ENCODE measurements at places on chromosomes 4 and X.

GRCh38 chrX:130896026-130896425 lies 7.0 kb downstream of the ENOX2 start:
- no peak for DNase-seq

GRCh38 chrX:27008486-27008885 lies 454.7 kb downstream of the PPP4R3C start:
- DNase-seq, result no peak

DNA sequence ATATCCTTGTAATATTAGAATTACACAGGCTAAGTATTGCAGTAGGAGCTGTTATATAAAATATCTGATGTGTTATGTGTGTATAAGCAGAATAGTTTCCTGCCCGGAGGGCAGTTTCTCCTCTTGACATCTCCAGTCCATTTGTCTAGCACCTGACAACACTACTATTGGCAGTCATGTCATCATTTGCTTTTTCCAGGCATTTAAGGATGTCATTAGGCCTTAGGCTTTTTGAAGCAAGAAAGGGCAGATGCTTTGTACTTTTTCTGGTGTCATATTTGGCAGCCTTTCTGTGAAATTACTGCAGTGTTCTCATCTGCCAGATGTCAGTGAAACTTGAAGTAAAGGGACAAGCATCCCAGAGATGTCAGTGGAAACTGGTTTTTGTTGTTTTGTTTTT lies 2017.6 kb upstream of the IGFBP7 start:
- DNase-seq, result no peak

DNA sequence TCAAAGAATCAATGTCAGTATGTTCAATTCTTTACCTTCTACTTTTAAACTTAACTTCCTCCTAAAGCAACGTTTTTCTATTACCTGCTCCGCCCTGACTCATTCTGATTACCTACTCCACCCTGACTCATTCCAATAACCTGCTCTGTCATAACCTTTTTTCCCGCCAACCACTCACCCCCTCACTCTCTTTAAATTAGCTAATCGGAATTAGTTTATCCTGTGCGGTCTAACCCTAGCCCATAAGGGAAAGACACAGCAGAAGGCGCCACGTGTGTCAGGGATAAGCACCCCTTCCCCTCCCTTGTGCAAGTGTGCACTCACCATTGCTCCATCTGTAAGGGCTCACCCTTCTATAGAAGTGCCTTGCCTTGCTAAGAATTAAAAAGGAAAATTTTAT lies 64.4 kb downstream of the EIF4E start:
- no peak for DNase-seq

DNA sequence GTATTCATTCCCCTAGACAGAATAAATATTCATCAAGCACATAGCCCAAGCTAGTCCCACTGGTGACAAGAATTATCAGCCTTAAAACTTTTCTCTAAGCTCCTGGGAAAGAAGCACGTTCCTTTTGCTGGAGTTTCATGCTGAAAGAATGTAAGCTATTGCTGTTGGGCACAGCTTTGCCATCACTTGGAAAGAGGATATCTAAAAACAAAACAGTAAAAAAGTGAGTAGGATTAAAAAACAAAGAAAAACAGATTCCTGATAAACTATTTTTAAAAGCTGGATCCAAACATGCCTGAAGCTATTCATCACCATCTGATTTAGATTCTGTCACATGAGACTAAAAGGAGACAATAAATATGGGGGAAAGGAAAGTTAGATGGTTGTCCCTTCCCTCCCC lies 176.8 kb downstream of the SCFD2 start:
- no peak for DNase-seq

DNA sequence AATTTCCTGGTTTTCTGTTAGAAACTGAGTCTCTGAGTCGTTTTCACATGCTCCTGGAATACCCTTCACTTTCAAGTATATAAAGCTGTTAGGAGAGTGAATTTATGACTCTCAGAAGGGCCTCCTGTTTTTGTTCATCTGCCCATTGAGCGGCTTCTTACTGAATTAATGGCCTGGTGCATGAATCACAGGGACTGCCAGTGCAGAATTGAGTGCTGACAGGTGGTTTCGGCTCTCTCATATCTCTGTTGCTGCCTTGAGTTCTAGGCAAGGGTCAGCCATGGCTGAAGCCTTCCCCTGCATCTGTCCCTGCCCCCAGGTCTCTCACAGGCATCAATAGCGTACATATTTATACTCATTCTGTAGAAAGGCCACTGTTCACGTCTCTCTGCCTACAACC lies 22.7 kb upstream of the SEPSECS start:
- no peak for DNase-seq

DNA sequence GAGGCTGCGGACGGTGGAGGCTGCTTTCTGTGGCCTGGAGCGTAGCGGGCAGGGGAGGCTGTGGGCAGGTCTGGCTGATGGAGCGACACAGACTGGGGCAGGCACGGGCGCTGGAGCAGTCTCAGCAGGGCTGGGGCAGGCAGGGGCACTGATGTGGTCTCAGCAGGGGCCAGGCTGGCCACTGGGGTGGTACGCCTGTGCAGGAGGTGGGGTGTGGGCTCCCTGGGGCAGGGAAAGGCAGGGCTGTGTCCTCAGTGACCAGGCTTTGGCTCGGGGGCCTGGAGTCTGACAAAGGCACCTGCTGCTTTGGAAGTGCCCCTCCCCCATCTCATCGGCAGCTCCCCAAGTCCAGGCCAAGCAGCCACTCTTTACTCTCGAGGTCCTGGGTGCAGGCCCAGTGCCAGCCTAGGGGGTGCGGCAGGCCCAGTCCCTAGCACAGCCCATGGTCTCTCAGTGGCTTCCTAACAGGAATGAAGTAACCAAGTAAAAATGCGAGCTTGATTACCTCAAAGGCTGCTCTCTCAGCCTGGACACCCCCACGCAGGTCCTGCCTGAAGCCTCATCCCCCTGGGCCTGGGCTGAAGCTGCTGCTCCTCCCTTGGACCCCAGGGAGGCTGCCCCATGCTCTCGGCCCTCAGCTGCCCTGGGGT lies 55.5 kb downstream of the ADRA2C start:
- DNase-seq, result no peak

- DNase-seq, result no peak
Measured at GRCh38 chrX:16308773-16309172, 141.5 kb downstream of the MAGEB17 start.

DNA sequence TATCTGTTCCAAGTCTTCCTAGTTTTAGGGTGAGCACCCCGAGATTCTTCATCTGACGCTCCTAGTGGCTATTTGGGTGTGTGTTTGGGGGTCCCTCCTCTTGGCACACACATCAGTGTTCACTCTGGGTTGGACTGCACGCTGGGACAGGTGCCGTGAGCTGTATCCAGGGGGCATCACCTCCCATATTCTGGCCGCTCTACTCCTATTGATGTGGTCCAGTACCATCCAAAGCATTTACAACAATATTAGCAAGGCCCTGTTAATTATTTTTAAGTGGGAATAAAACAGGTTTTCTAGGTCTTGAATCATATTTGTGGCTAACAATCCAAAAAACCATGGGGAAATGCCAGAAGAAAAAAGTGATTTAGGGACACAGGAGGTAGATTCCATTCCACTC lies 26.4 kb downstream of the CYTL1 start:
- DNase-seq, result no peak

DNA sequence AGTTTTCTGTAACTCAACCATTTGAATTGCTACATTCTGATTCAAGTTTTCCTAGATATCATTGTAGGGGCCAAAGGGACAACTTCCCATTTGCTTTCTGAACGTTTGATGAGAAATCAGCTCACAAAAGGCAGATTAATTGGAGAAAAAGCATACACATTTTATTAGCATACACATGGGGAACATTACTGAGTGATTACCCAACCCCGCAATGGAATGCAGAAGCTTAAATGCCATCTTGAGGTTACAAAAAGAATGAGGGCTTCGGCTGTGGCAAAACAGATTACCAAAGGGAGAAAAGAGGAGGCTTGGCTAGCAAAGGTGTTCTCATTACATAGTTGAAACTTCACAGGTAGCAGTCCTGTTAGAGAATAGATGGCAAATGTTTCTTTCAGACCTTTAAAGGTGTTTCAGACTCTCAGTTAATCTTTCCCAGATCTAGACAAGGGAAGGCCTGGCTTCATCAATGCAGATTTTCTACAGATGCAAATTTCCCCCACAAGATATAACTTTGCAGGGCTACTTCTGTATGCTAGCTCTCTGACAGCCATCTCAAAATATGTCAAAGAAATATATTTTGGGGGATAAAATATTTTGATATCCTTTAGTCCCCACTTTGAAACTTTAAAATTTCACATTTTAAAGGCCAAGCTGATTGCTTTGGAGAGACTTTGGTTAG lies 26.5 kb upstream of the HERC6 start:
- no peak for DNase-seq

DNA sequence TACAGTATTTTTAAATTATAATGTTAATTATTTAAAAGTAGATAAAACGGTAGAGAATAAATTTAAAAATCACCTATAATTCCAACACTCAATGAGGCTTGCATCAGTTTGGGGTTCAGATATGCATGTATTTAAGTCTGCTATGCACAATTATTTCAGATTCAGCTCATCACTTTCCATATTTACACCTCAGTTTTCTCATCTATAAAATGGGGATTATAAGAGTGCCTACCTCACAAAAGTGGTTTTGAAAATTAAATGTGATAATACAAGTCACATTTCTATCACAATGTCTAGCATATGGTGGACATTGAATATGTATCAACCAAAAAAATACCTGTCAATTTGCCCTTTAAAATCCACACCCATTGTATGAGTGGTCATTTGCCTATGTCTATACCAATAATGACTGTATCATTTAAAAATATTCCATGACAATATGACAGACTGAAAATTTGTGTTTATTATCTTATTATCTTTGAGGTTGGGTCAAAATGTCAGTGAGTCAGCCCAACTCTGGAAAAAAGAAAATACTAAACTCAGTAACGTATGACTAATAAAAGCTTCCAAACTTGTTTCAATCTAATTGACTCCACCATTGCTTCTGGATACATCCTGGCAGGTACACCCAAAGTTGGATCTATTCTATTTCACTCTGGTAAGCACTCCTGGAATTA lies 20.8 kb downstream of the OR13H1 start:
- DNase-seq, result no peak

DNA sequence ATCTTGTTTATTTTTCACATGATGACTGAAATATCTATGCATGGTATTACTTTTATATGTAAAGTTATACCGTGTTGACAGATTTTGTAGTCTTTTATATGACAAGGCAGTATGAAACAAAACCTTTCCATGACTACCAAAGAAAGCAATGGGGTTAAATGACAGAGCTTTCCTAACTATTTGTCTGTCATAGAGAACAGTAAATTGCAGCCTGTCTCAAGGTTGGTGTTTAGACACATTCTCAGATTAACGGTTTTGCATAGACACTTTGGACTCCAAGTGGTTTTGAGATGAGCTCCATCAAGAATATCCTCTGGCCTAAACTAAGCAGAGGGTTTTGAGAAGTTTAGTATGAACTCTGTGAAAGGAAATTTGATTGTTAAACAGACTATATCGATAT lies 180.7 kb upstream of the TENM3 start:
- no peak for DNase-seq

DNA sequence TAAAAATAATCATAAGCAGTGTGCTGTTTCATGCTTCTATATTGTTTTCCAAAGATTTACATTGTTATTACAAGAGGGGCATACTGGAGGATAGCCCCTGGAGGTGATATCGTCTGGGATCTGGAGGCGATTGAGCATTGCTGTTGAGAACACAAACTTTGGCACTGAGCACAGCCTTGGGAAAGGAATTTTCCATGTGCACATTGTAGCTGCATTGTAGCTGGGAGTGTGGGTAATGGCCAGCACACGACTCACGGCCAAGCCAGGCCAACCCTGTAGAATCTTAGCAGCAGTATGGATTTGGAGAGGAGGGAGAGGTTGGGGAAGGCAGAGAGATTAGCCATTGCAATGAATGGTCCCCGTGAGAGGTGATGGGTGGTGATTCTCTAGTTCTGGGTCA lies 121.9 kb downstream of the SMIM20 start:
- no peak for DNase-seq

DNA sequence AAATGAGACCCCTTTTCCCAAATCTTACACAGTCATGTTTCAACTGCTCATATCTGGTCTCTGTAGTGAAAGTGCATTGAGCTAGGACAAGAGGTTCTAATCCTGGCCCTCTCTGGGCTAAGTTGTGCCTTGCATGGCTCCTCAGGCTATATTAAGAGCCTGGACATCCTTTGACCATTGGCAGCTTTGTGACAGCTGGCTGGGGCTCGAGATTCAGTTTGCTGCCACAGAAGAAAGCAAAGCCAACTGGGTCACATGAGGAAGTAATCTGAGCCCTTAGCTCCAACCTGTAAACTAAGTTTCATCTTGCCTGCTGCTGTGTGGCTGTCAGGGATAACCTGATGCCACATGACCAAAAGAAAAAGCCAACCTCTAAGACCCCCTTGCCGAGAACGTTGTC lies 51.8 kb upstream of the JADE1 start:
- DNase-seq, result no peak

GRCh38 chr4:73308286-73308685 lies 49.7 kb upstream of the ANKRD17 start:
- no peak for DNase-seq

GRCh38 chr4:69832326-69833030 lies 27.5 kb downstream of the SULT1E1 start:
- DNase-seq, result no peak

- DNase-seq, result no peak
Measured at GRCh38 chr4:1214101-1215095, 34.5 kb downstream of the CTBP1 start.

- DNase-seq, result no peak
Measured at GRCh38 chrX:1411326-1411725, 19.4 kb upstream of the SLC25A6 start.

DNA sequence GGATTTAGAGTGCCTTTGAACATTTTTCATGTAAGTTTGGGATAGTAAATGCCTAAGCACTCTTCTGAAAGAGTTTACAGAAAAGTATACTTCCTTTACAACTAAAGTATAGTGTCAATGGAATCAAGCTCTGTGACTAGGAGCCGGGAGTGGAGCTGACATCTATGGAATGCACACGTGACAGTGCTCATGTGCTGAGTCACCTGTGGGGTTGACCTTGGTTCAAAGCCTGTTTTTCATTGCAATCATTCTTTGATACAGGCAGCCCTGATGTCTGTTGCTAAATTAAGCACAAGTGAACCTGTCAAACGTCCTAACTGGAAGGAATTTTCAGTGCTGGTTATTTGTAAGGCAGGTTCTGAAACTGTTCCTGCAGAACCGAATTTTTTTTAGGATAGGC lies 82.5 kb downstream of the GPAT3 start:
- no peak for DNase-seq

DNA sequence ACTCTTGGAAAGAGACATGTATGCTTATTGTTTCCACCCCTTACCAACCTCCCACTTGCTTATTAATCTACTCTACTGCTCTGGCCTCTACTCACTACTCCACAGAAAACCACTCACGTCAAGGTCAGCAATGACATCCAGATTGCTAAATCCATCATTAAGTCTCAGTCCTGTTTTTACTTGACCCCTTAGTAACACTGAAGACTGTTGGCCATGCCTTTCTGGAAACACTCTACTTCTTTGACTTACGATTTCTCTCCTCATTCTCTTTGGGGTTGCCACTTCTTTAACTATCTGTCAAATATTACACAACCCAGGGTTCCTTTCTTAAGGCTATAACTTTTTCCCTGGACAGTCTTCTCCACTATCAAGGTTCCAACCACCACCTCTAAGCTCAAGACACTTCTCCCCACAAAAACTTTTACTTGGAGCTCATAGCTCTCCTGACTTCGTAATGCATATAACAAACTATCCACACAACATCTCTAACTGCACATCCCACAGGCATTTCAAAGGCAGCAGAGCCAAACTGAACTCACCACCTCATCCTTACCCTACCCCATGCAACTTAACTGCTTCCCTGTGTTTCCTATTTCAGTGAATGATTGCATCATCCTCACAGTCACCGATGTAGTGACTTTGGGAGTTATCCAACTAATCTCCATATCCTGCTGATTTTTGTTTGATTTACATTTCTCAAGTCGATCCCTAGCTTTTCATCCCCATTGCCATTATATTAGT lies 15.8 kb upstream of the MAGEA4 start:
- DNase-seq, result no peak

All from activated CD4-positive, alpha-beta T cell treated with anti-CD3 and anti-CD28 coated beads, Interleukin-2, amount 50 U/mL, for 4 hours (primary cell).